ENCODE measurements at places on chromosomes 16 and 17.

DNA sequence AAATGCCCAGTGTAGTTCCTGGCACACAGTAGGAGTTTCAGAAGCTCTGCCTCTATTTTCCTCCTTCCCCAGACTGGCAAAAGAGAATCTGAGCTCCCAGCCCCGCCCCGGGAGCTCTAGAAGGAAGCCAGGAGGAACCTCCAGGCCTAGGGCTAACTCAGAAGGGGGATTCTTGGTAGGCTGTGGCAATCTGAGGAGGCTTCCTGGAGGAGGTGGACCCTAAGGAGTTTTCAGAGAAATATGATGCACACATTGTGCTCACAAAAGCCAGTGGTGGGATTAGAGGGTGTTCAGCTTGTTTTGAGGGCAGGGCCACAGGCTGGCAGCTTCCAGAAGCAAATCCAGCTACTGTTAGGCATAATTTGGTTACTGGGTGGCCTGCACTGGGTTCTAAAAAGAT, 10.0 kb downstream of the ADGRG1 start:
- no peak for DNase-seq

GRCh38 chr17:4554441-4554996, 665 bp downstream of the MYBBP1A start:
- DNase-seq: no peak

- DNase-seq: no peak
These were observed 60.0 kb upstream of the CHMP6 start for GRCh38 chr17:80931421-80932265.

DNA sequence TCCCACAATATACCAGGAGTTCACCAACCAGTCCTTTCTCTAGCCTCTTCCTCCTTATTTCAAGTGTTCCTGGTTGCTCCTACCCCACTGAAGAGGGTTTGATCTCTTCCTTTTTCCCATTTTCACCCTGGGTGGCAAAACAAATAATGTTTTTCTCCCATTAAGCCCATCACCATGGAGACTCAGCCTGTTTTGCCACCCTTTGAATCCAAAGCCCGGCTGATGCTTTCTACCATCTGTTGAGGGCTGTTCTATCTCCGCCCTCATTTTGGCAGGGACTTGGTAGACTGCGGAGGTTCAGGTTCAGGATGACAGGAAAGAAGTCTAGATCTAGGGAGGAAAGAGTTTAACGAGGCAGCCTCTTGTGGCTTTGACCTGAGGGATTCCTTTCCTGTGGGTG, 2.6 kb downstream of the DNAH2 start:
- peak; percentile 51 for DNase-seq

- no peak for DNase-seq
These were observed 29.1 kb downstream of the STAT5A start for GRCh38 chr17:42317266-42317845.

- DNase-seq: no peak
These were observed 198.4 kb downstream of the ANKFN1 start for GRCh38 chr17:56351675-56352074.
